ENCODE measurements at places on chromosomes 4 and X.

DNA sequence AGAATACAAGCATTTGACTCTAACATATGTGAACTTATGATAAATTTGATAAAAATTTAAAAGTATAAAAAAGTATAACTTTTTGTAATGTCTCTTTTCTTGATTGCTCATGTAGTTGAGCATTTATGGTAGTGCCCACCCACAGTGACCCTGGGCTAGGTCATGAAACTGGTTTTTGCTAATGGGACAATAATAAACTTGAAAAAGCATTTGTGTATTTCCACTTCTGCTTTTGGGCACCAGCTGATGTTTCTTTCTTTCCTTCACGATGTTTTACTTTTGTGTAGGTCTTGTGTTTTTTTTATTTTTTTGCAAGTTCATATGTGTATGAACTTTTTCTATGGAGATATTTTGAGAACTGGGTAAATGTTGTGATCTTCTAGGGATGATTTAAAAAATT is 313.1 kb downstream of the CBLL2 start:
- DNase-seq: no peak

DNA sequence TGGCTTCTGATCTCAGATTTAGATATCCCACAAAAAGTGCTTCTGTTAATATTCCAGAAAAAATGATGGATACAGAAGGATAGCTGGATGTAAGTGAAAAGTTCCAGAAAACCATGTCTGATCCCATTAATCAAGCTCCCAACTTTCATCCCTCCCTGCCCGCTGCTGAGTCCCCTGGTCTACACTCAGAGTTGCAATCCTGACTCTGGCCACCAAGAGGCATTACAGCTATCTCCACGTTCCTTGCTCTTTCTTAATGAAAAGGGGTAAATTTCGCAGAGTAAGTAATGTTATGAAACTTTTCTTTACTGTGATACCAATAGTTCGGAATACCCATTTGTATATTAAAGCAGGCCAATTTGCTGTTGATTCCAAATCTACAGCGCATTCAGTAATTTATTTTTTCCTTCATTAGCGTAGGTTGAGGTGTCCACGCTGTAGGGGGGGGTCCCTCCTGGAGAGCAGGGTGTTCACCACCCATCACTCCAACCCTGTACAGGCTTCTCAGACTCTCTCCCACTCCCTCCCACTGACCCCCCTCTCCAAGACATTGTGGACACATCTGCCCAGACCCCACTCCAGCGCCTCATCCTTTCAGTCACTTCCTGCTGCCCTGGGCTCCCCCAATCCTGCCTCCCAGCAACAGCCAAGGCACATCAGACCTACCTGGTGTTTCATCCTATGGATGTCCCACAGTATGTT is 55.1 kb downstream of the RAB40A start:
- DNase-seq: peak; percentile 28

DNA sequence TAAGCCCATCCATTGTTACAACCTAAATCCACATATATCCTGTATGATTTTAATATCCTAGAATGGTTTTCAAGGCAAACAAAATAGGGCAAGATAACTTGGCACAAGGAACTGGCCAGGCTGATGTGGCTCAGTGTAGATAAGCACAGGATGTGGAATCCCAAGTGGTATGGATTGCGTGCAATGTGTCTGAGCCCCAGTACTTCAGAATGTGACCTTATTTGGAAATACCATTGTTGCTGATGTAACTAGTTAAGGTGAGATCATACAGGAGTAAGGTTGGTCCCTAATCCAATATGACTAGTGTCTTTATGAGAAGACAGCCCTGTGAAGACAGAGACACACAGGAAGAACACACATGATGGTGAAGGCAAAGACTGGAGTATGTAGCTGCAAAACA is 72.4 kb downstream of the IL21 start:
- no peak for DNase-seq

GRCh38 chr4:54658252-54659093 is 716 bp downstream of the KIT start:
- peak; percentile 70 for DNase-seq

DNA sequence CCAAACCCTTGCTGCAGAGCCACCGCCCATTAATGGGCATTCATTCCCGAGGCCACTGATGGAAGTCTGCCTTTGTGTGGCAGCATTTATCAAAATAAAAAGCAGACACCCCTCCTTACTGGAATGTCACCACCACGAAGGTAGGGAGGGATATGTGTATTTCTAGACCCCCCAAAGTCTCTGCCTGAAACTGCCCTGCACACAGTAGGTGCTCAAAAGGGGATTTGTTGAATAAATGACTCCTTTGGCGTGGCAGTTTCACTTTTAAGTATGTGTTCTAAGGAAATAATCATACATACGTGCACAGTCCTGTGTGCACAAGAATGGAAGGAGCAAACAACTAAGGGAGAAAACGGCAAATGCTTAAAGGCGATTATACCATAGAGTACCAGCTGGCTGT is 23.6 kb upstream of the GLOD5 start:
- no peak for DNase-seq

GRCh38 chrX:3699821-3700381 is 13.5 kb downstream of the PRKX start:
- no peak for DNase-seq

- DNase-seq: no peak
These were observed 25.0 kb upstream of the BBS12 start for GRCh38 chr4:122707497-122707896.

DNA sequence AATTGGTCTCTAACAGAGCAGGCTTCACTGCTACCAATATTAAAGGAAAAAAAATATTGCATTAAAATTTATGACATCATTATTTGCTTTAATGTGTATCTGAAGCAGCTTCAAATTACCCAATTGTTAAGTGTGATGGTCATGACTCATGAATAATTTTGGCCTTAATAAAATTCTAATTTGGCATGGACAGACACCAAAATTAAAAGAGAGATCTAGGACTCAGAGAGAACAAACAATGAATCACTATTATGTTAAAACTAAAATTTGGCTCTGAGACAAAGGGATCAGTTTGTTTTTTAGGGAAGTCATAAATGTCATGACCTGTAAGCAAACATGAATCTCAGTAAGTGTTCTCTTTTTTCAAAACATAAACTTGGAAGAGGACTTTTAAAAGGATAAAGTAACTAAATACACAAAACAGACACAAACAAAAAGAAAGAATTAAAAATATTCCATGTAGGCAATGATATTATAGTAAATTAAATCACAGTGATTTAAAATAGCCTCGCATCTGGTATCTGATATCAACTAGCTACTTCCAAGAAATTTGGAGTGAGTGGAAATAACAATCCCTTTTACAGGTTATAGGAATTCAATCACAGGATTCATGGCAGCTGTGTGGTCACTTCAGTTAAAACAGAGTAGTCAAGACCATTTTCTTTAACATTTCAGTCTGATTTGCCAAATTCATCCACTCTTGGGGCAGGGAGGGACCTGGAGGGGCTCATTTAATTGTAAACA is 11.6 kb downstream of the VEGFC start:
- no peak for DNase-seq

GRCh38 chr4:145619639-145619996 is 433 bp downstream of the MMAA start:
- DNase-seq: peak; percentile 22

- DNase-seq: no peak
These were observed 297.6 kb downstream of the IL1RAPL1 start for GRCh38 chrX:28884823-28885222.

DNA sequence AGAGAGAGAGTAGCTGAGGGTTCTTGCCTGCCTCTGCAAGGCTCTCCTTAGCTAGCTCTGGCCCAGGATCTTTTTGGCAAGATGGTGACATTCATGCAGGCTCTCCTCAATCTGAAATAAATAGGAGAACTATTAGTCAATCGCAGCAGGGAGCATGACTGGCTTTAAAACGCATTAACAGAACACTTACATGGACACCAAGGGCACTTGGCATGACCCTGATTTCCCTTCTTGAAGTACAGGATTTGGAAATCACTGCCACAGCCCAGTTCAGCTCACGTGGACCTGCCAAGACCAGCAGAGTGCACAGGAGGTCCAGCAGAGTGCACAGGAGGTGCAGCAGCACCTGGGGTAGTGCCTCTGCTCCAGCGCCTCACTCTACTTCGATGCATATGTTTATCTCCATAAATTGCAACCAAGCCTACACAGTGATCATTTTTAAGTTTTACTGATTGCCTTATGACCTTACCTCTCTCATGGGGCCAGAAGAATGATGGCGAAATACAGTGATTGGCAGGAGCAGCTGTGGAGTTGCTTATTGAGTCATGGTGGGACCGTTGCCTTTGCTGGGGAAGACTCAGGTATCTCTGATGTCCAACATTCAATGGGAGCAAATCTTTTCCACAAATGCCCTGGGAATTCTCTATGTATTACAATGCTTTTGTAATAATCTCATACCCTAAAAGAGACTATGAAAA is 122.4 kb downstream of the SYNPO2 start:
- no peak for DNase-seq

GRCh38 chr4:92599044-92599443 is 295.3 kb downstream of the GRID2 start:
- DNase-seq: no peak

GRCh38 chrX:39513836-39514235 is 583.9 kb downstream of the BCOR start:
- DNase-seq: no peak

- DNase-seq: no peak
These were observed 130.4 kb downstream of the INPP4B start for GRCh38 chr4:142715727-142716126.

DNA sequence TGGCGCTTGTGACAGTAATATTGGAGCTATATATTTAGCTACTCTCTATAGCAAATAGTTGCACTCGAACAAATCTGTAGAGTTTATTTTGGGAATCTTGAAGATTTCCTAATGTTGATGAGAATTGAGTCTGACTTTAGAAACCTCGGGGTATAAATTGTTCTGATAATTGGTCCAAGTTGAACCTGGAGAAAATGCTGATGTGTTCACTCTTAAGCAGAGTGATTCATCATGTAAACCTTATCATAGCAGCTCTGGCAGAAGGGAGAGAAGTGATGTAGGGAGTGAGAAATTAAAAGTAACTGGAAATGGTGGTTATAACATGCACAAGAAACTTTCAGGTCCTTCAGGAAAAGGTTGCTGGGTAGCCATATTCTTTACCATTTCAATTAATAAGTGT is 16.4 kb upstream of the SLC4A4 start:
- no peak for DNase-seq

DNA sequence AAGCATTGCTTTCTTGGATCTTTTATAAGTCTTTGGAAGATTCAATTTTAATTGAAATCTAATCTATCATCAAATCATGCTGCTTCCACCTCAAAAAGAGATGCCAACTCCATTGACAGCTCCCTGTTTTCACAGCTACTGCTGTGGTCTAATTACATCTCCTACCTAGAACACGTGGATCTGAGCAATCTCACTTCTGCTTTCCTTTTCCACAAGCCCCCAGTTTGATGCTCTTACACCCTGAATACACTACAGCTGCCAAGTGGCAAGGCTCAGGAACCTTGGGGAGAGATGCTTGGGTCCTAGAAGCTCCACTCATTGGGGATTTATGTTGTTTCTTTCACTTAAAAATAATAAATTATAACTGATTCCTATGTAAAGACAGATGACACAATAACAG is 172.0 kb downstream of the CFAP299 start:
- DNase-seq: no peak

DNA sequence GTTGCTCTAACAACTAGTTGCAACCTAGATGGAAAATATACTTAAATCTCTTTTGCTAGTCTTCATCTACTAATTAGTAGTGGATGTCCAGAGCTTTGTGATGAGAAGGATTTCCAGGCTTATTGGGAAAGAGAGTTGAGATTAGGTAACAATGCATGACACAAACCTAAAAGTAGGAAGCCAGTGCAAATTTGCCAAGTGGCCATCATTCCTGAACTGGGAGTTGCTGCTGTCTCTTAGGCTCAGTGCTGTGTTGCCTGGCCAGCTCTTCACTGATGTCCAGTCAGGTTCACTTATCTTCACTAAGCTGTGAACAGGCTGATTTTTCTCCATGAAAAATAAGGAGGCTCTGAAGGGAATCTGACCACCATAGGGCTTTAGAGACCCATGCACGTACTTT is 105.6 kb upstream of the AMOT start:
- DNase-seq: no peak

DNA sequence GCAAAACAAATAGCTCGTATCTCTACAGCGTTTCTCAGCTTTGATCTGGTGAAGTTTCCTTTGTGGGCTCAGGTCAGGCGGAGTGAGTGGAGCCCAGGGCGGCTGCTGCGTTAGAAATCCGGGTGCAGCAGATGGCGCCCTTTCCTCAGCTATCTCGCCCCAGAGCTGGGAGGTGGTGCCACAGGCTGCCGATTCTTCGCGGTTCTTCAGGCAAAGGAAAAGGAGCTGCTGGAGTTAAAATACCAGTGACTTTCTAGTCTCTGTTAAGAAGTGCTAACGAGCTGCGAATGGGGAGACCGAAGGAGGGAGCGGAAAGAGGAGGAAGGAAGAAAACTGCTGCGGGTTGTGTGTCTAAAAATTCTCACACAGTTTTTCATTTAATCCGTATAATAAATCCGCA is 114.6 kb downstream of the CPE start:
- peak; percentile 20 for DNase-seq

DNA sequence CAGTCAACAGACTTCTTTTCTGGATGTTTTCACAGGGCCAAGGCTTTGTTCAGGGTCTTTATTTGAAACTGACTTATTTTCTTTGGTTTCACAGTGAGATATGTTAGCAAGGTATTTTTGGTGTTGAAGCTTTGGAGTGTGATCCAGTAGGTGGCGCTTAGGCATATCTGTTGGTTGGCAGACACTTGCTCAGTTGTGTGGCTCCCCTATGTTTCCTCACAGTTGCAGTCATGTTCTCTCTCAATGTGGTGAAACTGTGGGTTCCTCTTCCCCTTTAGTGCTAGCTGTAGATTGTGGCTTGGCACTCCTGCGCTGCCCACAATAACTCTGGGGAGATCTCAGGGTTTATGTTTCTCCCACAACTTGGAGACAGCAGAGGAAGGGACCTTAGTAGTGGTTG is 460.8 kb downstream of the SLITRK2 start:
- DNase-seq: no peak

DNA sequence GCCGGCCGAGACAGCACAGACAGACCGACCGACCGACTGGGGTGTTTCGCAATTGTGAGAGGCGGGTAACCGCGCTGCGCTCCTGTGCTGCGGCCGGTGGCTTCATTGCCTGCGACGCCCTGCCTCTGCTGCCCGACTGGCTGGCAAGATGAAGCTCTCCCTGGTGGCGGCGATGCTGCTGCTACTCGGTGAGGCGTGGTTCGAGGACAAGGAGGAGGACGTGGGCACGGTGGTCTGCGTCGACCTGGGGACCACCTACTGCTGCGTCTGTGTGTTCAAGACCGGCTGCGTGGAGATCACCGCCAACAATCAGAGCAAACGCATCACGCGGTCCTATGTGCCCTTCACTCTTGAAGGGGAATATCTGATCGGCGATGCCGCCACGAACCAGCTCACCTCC is 565.7 kb upstream of the SMIM31 start:
- DNase-seq: no peak

GRCh38 chr4:56206258-56206657 is 181.0 kb downstream of the AASDH start:
- DNase-seq: no peak

GRCh38 chr4:103012551-103012950 is 7.0 kb downstream of the SLC9B1 start:
- DNase-seq: no peak

All from hepatic stellate cell (primary cell).